Substantia nigra (tissue), 51 donors: ENCODE measurements at places on chromosomes 3 and 15.

GRCh38 chr15:90994417-90995311 is at the start of gene PRC1:
Gene PRC1 (minus strand): TSS chr15:90994535. CDS start chr15:90994417, 118 bp downstream.
- DNase-seq, result peak; percentile 94

DNA sequence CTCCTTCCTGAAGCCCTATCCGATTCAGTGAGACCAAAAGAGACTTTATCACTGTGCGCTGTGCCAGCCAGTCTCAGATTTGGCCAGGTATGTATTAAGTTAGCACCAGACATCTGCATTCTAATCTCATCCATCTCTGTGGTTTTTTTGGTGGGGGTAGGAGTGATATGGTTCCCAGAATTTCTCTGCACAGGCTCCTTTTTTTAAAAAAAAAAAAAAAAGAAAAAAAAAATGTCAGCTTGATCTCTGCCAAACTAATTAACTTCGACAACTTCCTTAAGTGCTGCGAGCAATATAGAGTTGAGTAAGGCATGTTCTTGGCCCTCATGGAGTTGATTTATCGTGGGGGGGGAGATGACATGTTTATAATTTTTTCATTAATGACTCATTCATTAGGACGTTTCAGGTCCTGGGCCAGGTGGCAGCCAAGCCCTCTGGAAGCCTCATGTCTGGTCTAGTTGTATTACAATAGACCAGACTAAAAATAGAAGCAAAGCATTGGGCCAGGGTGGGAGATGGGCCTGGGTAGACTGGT is 12.9 kb downstream of the SLCO3A1 start:
- no peak for DNase-seq

GRCh38 chr3:187377842-187378241 is 9.7 kb downstream of the RTP4 start:
- no peak for DNase-seq

- no peak for DNase-seq
These were observed 109.4 kb upstream of the PLXND1 start for GRCh38 chr3:129715854-129716253.

DNA sequence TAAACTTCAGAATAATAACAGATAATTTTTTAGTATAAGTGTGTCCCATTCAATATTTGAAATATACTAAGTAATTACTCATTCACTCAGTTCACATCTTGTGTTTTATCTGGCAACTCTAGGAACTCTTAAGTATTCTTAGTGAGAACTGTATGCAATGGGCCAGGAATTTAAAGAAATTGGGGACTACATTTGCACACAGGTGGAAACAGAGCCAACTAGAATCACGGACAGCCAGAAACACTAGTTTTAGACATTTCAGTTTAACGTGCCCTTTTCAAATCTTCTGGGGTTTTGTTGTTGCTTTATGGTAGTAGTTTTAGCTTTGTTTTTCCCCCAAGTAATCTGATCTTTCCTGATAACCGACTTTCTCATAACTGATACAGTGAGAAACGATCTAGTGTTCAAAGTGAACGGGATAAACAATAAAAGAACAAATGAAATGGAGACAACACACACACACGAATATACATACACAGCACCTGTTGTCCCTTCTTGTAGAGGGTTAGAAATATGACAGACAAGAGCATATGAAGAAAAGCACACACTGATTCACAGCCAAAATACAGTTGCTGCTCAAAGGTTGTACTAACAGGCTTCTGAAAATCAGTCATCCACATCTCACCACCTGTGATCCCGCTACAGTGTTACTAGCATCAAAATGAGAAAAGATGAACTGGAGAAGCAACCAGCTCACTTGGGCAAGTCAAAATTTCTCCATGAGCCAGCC is 167.0 kb downstream of the FMN1 start:
- no peak for DNase-seq

DNA sequence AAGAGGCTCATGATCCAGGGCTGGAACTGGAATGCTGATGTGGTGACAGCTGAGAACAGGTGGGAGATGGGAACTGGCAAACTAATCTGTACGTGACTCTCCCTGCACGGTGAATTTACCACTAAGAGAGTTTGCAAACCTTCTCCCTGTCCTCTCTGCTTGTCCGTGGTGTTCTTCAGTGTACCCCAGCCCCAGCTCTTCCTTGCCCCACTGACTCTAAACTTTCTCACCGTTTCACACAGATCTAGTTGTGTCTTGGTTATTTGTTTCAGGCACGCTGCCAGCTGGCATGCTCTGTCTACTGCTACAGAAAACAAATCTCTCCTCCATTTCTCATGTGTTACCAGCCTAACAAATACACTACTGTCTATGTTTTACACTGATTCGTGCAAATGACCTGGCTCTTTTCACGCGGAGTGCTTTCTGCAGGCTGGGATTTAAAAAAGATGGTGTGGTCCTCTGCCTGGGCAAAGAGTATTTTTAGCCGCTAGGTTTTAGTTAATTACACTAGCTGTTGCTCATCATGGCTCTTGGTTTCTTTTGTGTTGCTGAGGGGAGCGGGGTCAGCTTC is 192.7 kb upstream of the LRIG1 start:
- DNase-seq, result no peak

DNA sequence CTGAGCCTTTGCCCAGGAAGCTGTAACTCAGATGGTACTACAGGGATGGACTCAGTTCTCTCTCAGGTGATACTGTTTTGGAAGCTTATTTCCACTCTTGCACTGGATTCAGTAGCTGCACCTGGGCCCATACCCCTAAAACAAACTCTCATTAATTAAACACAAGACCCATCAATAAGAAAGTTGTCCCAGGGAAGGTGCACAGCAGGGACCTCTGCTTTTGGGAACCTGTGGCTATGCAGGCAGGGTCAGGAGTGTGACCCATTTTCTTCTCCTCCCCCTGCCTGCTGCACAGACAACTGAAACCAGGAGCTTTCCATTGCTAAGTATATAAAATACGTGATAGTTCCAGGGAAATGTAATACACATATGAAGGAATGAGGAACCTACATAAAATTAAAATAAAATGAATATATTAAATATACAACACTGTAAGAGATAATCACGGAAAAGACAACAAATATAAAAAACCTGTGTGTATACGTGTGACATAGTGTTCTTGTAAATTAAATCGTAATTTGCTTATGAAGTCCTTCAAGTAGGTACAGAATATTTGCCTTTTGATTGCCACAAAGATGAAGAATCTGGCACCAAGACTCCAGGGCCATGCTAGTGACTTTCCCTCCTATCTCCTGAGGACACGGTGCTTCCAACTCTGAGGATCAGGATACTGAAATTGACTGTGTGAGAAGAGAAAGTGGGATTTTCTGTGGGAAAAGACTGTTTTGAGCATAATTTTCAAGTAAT is 101.6 kb upstream of the GOLGA6L6 start:
- no peak for DNase-seq

DNA sequence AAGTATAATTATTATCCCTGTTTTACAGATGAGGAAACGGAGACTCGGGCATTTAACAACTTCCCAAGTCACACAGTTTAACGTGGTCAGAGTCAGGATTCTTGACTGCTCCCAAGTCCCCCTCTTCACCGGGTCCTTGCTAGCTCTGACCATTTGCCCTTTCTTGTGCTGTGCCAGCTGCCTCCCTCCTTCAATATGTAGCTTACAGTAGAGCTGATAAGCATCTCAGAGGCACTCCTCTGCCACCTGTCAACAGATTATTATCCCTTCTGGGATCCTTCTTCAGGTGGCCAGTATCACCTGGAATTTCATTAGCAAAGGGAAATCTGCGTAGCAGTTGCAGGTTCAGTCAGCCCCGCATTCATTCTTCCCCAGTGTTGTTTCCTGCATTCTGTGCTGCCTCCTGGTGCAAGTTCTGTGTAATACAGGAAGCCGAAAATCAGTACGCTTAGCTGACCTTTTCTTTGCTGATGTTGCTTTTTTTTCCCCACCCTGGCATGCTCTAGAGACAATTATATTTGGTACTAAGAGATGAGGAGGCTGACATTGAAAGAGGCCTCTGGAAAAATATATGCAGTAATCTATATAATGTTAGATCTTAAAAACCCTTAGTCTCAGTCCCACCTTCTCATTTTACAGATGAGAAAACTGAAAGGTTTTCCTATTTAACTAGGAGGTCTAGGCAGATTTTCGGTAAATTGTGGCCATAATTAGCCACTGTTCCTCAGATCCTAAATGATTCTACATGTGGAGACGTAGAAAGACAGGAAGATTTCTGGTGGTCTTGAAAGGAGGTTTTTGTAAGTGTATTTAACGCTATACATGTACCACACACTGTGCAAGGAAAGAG is 24.8 kb downstream of the TMOD2 start:
- no peak for DNase-seq

GRCh38 chr3:42056840-42057239 is 34.3 kb upstream of the TRAK1 start:
- DNase-seq, result no peak

DNA sequence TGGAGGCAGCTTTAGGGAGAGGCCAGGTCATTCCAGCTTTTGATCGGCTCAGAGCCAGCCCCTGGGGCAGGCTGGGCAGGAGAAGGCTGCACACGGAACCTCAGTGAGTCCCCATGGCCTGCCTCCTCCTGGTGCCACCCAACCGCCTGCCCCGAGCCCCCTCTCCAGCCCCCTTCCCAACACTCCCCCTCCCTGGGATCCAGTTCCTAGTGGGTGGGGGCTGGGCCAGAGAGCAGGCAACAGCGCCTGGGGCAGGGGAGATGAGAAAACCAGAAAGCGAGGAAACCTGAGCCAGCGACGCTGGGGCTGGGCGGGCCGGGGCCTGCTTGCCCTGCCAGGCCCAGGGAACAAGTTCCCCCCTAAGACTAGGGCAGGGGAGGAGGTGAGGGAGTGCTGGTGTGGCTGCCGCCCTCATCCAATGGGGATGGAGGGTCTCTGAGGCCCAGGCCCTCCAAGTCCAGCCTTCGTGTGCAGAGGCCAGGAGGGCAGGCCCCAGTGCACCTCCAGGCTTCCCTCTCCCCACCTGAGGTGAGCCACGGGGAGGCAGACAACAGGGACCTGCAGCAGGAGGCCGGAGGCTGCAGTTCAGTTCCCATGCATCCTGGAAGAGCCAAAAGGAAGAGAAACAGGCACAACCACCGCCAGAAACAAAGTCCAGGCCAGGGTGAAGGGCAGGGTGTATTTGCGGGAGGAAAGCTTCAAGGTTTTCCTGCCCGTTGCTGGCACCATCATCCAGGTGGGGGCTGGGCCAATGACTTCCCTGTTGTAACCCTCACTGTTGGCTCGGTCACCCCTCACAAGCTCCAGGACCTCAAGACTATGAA is 4.0 kb upstream of the SEMA3F start:
- no peak for DNase-seq

DNA sequence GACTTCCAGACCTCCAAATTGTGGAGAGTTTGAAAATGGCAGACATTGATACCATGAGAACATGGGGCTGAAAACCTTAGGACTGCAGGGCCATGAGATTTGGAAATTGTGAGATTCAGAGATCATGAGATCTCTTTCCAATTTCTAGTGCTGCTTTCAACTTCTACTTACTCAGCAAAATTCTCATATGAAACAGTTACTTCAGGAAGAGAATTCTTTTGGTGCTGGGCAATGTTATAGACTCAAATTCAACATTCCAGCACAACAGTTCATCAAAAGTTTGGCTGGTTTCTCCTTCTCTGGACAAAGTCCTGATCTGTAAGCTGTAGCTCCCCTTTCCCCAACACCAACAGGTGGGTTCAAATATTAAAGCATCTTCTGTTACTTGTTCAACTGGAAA is 506.9 kb upstream of the NECTIN3 start:
- DNase-seq, result no peak

DNA sequence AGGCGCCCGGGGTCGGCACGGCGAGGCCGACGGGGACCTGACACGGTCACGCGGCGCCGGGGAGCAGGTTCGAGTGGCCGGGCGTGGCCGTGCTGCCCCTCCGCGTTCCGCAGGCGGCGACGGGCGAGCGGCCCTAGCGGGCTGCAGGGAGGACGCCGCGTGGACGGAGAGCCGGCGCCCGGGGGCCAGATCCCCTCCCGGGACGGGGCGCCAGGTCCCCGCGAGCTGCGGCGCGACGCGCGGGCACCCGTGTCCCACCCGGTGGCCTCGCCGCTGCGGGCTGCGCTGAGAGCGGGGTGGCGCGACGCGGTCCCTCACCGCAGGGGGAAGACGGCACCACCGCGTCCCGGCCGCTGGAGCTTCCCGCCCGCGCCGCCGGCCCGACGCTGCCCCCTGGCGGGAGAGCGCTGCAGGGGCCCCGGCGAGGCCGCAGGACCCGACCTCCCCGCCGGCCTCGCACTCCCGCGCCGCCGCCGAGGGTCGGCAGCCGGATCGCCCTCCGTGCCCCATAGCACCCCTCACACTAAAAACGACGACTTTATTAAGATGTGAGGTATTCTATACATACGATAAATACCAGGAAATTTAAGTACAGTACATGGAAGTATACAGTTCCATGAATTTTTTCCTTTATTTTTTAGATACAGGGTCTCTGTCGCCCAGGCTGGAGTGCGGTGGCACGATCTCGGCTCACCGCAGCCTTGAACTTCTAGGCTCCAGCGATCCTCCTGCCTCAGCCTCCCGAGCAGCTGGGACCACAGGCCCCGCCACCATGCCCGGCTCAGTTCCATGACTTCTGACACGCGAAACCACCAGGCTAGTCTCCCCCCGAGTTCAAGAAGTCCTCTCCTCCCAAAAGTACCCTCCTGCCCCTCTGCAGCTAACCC is 1.3 kb upstream of the PIGZ start:
- DNase-seq, result no peak

- DNase-seq, result no peak
These were observed 61.5 kb downstream of the LMCD1 start for GRCh38 chr3:8563146-8563545.

DNA sequence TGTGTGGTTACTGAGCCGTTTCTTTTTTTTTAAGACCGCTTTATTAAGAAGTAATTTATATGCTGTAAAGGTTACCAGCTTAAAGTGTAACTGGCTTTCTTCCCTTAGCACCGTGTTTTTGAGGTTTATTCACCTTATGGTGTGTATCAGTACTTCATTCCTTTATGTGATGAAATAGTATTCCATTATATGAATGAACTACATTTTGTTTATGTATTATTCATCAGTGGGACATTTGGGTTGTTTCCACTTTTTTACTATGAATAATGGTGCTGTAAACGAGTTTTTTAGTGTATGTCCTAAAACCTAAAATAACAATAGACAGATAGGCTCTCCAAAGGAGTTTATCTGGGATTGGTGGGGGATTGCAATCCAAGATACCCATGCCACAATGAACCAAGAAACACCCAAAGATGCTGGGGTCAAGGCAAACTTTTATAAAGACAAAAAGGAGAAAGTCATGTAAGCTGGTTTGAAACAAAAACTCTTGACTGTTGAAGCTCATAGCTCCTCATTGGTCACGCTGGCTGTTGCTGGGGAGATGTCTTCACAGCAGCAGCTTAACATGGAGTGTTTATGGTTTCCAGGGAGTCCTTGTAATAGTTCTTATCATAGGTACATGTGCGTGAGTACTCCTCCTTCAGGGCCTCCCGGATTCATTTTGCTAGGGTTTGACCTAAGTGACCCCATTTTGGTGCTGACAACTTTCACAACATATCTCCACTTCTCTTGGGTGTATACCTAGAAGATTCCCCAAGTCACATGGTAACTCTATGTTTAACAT is 16.0 kb downstream of the TM2D3 start:
- DNase-seq, result no peak

GRCh38 chr3:57985176-57985983 is 22.8 kb upstream of the FLNB start:
- no peak for DNase-seq

GRCh38 chr3:11651900-11652299 is 8.2 kb upstream of the VGLL4 start:
- DNase-seq, result no peak

- DNase-seq, result no peak
These were observed 2.4 kb downstream of the GPR171 start for GRCh38 chr3:151200586-151200985.
